ENCODE measurements at places on chromosomes 2 and 18. TPM values are rescaled to one million over a fixed set of nuclear protein-coding genes. Genes with fewer than 3 reads are reported as not detected.
A peak's percentile ranks its signal among the peaks of the same experiment; 100 is the strongest.

The SOWAHC gene
- total RNA-seq = 11.2 TPM

DNA sequence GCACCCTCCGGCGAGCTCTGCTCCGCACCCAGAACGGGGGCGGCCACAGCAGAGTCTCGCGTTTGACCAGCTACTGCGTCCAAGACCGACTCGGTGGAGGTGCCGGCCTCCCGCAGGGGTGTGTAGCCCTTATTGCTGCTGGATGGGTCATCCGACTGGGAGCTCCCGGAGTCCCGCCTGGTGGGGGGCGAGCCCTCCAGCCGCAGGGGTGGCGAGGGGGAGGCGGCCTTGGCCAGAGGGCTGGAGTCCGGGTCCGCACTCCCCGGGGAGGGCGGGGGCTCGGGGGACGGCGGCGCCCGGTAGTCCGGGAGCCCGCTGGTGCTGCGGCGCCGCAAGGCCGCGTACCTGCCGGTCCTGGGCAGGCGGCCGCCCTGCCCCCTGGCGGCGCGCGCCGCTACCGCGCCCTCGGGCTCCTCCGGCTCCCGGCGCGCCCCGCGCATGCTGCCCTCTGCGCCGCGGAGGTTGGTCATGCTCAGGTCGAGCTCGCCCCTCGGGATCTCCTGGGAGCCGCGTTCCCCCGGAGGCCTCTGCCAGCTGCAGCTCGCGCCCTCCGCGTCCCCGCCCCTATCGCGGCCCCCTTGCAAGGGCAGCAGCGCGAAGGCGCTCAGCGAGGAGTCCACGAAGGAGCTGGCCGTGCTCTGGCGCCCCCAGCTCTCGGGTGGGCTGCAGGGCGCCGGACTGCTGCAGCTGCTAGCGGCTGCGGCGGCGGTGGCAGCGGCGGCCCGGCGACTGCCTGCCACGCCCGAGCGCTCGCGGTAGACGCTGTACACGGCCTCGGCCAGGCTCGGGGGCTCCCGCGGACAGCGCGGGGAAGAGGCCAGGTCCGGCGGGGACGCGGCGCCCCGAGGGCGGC lies 4.8 kb downstream of the TMEM200C start:
- H3K4me3 ChIP-seq = peak overlapping the region; percentile 19
- DNase-seq = peak; percentile 33
- peaks cover 96% of the 10 kb centered on the region for H3K27me3 ChIP-seq
- no peaks in the 10 kb centered on the region for H3K36me3 ChIP-seq
- H3K27ac ChIP-seq = no peak overlapping the region
- peaks cover 4% of the 10 kb centered on the region for H3K4me1 ChIP-seq

DNA sequence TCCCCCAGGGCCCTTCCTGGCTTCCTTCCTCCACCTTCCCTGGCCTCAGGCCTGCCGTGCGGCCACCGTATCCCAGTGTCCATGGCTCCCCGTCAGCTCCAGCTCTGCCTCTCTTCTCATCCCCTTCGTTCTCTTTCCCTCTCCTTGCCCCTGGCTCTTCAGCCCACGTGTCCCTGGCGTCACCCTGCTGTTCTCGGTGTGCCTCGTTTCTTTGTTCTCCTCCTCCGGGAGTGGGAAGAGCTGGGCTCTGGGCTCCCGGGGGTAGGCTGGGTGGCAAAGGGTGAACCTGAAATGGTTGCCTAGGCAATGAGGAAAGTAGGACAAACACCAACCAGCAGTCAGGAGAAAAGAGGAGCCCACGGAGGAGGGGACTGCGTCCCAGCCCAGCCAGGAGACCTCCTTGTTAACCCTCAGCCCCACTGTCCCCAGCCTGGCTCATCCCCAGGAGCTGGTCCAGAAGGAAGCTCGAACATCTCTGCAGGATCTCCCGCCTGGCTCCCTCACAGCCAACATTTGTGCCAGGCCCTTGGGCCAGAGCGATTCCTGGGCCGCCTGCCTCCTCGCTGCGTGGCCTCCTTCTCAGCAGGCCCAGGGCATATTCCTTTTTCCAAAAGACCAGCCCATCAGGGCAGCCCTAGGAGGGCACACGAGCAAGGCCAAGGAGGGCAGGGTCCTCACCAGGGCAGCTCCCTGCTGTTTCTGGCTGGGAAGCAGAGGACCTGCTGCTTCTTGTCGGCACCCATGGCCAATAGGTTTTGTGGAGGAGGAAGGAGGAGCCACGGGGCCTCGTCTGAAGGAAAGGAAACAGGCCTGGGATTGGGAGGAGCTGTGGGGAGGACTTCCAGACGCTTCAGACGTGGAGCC lies 30.9 kb upstream of the DNMT3A start:
- H3K27me3 ChIP-seq = no peaks in the 10 kb centered on the region
- no peak overlapping the region for H3K4me3 ChIP-seq

DNA sequence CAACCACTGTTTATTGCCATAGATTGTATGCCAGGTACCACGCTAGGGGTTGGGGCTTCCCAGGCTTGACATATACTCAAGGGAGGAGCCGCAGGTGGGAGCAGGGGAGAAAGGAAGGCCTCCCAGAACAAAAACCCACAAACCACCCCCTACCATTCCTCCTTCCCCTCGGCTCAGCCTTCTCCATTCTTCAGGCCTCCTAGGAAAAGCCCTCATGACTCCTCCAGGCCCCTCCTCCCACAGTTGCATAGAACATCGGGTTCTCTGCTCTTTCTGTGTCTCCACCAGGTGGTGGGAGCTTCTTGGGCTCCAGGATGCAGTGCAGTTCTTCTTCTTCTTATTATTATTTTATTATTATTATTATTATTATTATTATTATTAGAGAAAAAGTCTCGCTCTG lies 80.3 kb downstream of the ZFP36L2 start:
- no peaks in the 10 kb centered on the region for H3K27me3 ChIP-seq
- H3K36me3 ChIP-seq = no peaks in the 10 kb centered on the region
- H3K4me1 ChIP-seq = peaks cover 37% of the 10 kb centered on the region
- no peak overlapping the region for H3K27ac ChIP-seq
- no peak for DNase-seq

- H3K27ac ChIP-seq = no peak overlapping the region
- H3K4me3 ChIP-seq = no peak overlapping the region
- DNase-seq = no peak
- no peaks in the 10 kb centered on the region for H3K27me3 ChIP-seq
- no peaks in the 10 kb centered on the region for H3K36me3 ChIP-seq
Measured at GRCh38 chr2:95314964-95315611, 17.9 kb downstream of the KCNIP3 start.

GRCh38 chr2:29697181-29697580 lies 224.2 kb downstream of the ALK start:
- DNase-seq = no peak
- no peaks in the 10 kb centered on the region for H3K27me3 ChIP-seq
- H3K4me1 ChIP-seq = no peaks in the 10 kb centered on the region
- no peak overlapping the region for H3K4me3 ChIP-seq
- H3K36me3 ChIP-seq = no peaks in the 10 kb centered on the region

The OSR1 gene
- total RNA-seq = 20.5 TPM

- DNase-seq = no peak
- no peak overlapping the region for H3K4me3 ChIP-seq
- H3K36me3 ChIP-seq = no peaks in the 10 kb centered on the region
- H3K4me1 ChIP-seq = no peaks in the 10 kb centered on the region
- no peaks in the 10 kb centered on the region for H3K27me3 ChIP-seq
- H3K27ac ChIP-seq = no peak overlapping the region
Measured at GRCh38 chr2:79447463-79447862, 65.4 kb upstream of the CTNNA2 start.

- no peaks in the 10 kb centered on the region for H3K27me3 ChIP-seq
- no peaks in the 10 kb centered on the region for H3K4me1 ChIP-seq
- DNase-seq = no peak
- H3K27ac ChIP-seq = no peak overlapping the region
- H3K36me3 ChIP-seq = no peaks in the 10 kb centered on the region
Measured at GRCh38 chr18:45874491-45875184, 49.2 kb downstream of the SIGLEC15 start.

The GPR39 gene
- total RNA-seq = 24.4 TPM

GRCh38 chr2:239008677-239009588 lies 161.0 kb downstream of the TWIST2 start:
- peak; percentile 10 for DNase-seq
- H3K27me3 ChIP-seq = peaks cover 79% of the 10 kb centered on the region
- H3K36me3 ChIP-seq = no peaks in the 10 kb centered on the region

GRCh38 chr2:239266779-239267287 lies 134.0 kb downstream of the HDAC4 start:
- H3K4me1 ChIP-seq = peaks cover 49% of the 10 kb centered on the region
- H3K36me3 ChIP-seq = no peaks in the 10 kb centered on the region
- peak overlapping the region; percentile 95 for H3K27ac ChIP-seq

DNA sequence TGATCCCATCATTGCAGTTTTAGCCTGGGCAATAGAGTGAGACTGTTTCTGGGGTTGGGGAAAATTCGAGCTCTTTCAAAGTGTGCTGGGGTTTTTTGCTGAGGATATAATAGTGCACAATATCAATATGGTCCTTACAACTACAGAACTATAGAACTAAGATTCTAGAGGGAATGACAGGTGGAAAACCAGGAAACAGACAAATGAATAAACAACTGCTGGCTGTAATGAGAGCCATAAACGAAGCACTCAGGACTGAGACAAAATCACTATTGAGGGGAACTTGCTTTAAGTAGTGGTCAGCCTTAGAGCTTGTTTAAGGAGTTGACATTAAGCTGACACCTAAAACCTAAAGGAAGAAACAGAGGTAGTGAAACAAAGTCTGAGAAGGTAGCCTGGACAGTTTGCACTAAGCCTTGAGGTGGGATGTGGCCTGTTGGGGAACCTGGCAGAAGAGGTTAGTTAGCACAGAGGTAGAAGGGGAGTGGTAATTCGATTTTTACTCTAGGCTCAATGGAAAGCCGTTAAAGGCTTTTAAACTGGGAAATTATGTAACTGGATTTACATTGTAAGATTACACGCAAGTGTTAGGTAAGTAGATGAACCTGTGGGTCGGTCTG lies 33.8 kb downstream of the LCLAT1 start:
- no peaks in the 10 kb centered on the region for H3K27me3 ChIP-seq
- DNase-seq = no peak
- H3K4me3 ChIP-seq = no peak overlapping the region

GRCh38 chr2:200762127-200762526 lies 49.6 kb upstream of the BZW1 start:
- no peak overlapping the region for H3K27ac ChIP-seq
- no peaks in the 10 kb centered on the region for H3K36me3 ChIP-seq
- no peaks in the 10 kb centered on the region for H3K27me3 ChIP-seq
- DNase-seq = no peak

The RAD51AP2 gene
- not detected for total RNA-seq

DNA sequence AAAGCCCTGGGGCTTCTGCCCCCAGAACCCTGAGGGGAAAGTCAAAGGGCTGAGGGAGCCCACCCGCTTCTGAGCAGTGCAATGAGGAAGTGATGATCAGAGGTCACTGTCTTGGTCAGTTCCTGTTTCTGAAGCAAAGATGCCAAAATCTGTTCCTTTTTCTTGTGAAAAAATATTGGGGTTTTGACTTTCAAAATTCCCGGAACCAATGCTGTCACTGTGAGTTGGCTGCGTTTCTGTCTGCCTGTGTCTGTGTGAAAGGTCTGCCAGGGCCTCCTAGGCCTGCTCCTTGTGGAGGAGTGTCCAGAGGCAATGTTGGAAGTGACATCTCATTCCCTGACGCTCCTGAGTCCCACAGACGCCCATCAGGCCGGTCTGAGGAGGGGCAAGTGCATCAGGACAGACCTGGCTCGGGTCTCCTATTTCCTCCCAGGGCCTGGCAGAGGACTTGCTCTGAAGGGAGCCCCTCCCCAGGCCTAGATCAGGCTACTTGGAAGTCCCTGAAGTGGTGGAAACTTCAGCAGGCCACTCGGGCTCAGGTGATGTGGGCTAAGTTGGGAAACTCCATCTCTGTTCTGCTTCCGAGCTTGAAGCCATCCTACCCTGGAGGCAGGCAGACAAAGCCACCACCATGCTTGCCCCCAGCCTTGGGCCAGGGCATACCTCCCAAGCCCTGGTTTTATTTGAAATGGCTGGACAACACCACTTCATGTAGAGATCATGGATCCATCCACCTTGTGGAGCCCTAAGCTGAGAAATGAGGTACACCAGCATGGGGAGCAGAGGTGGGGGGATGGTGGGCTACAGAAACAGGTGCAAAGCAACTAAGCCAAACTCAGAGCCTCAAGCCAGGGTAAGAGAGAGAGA lies 51.0 kb downstream of the PKDCC start:
- H3K36me3 ChIP-seq = no peaks in the 10 kb centered on the region
- H3K4me3 ChIP-seq = no peak overlapping the region
- DNase-seq = peak; percentile 67
- peaks cover 24% of the 10 kb centered on the region for H3K4me1 ChIP-seq

The IL1F10 gene
- not detected for total RNA-seq

DNA sequence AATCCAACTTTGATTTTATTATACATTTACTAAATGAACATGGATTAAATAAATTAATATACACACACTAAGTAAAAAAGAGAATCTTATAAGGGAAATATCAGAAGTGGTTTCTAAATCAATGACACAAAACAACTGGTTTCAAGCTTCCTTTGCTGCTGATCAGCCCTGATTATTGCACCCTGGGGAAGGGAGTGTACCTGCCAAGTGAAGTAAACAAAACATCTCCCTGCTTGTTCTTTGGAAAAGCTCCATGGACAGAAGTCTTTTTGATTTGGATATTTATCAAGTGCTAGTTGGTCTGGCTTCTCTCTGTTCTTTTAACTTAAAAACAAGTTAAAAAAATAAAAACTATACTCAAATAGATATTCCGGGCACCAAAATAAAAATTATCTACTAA lies 190.1 kb downstream of the PDE11A start:
- no peak overlapping the region for H3K27ac ChIP-seq
- H3K27me3 ChIP-seq = no peaks in the 10 kb centered on the region
- no peaks in the 10 kb centered on the region for H3K4me1 ChIP-seq
- H3K4me3 ChIP-seq = no peak overlapping the region

The ANKRD62 gene
- 0.20 TPM for total RNA-seq
